ENCODE measurements at places on chromosomes 12 and 14.

GRCh38 chr12:11863478-11863906, 207.2 kb upstream of the BCL2L14 start:
- no peak for DNase-seq

DNA sequence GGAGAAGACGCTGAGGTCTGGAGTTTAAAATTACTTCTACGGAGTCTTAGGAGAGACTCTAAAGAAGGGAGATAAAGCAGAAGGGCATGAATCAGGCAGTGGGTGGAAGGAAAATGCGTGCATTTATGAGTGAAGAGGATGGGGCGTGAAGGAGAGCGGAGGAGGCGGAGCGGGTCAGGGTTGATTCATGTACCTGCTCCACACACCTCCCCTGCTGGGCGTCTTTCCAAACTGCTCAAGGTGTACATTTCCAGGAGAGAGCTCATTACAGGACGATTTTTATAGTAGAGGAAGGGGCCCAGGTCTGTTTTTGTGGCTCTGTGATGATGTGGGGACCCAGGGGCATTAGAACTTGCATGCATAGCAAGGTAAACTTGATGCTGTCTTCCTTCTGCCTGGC, 65.0 kb upstream of the ASPG start:
- DNase-seq, result no peak

DNA sequence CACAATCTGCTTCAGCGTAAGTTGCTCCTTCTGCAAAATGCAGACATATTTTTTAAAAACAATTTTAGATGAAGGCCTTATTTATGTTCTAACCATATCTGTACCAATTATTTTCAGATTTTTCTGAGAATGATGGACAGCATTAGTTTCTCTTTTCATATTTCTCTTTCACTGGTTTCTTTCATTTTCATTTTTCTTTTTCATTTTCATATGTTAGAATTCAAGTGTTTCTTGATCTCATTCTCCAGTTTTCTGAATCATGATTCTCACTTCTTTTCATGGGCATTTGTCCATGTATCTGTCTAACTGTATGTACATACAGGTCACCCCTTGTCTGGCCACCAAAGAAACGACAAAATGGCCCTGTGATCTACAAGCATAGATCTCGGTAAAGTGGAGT, 346.6 kb downstream of the NAV3 start:
- no peak for DNase-seq

GRCh38 chr14:67199016-67199415, 9.8 kb downstream of the GARIN2 start:
- no peak for DNase-seq

- no peak for DNase-seq
These were observed 74.8 kb upstream of the PLXNC1 start for GRCh38 chr12:94073441-94074051.
